Lung (tissue), 17 donors: ENCODE measurements at places on chromosomes 2 and 18. TPM values are rescaled to one million over a fixed set of nuclear protein-coding genes. Genes with fewer than 3 reads are reported as not detected.

- DNase-seq = peak; percentile 19
Measured at GRCh38 chr2:75065402-75066008, 107.1 kb downstream of the POLE4 start.

REG1B gene
- total RNA-seq = not detected

IHH gene
- total RNA-seq = 4.4 TPM

DNA sequence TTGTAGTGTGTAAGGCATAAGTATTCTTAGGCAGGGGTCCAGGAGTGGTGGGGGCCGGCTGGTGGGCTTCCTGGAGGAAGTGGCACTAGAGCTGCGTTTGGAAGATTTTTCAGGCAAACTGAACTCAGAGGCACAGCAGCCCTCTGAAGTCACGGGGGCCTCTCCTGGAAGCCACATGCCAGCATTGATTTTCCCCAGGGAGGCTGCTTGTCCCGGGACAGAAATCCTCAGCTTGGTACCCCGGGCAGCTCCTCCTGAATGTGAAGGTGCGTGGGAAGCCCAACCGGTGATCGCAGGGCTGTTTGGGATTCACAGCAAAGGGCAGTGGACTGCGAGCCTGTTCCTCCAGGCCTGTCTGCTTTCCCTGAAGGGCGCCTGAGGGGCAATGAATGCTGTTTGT is 1.6 kb upstream of the PDIA6 start:
- DNase-seq = no peak

GRCh38 chr18:74661008-74661407 is 63.3 kb downstream of the ZNF407 start:
- DNase-seq = no peak

DNA sequence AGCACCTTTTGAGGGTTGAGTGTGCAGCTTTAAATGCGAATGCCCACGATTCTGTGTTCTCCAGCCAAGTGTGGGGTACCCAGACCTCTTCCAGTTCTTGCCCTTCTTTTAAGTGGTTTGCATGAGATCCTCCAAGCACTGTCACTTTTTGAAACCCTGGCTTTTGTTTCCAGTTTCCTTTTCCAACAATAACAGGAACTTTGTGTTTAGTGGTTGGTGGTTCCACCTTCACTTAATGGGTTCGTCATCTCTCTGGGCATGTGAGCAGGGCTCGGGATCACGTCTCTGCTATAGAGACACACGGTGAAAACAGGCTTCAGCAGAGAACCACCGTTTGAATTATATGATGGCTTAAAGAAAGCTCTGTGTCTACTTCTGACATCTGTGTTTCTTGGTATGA is 197.6 kb downstream of the LDLRAD4 start:
- no peak for DNase-seq

DNA sequence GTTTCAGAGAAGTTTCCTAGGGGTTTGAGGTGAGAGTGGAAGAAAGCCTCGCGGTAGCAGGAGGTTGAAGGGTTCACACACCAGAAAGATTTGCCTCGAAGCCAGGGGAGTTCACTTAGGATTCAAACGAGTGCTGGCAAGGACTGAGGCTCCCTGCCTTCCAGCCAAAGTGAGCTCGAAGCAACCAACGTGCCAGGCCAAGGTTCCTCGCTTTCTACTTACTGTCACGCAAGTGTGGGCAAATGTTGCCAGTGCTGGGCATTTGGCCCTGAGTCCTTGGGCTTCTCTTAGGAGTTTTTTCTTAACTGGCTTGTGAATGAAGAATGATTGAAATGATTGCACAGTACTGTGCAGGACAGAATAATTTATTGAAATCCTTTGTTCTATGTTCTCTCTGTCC is 53.6 kb downstream of the TMEM178A start:
- no peak for DNase-seq

DNA sequence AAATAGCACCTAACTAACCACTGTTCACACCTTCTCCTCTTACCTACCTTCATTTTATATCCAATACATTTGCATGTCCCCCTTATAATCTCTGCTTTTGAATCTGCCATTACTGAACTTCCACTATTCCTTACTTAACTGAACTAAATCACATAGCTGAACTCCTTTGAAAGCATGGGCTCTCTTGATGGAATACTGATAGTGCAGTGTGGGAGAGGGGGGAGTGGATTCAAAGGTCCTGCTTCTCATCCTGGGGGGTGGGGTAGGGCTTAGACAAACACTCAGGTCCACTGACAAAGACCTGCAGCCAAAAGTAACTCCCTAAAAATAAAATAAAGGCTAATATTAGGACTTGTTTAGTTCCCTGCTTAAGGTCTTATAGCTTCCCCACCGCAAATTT is 8.6 kb downstream of the MCEE start:
- no peak for DNase-seq

DNA sequence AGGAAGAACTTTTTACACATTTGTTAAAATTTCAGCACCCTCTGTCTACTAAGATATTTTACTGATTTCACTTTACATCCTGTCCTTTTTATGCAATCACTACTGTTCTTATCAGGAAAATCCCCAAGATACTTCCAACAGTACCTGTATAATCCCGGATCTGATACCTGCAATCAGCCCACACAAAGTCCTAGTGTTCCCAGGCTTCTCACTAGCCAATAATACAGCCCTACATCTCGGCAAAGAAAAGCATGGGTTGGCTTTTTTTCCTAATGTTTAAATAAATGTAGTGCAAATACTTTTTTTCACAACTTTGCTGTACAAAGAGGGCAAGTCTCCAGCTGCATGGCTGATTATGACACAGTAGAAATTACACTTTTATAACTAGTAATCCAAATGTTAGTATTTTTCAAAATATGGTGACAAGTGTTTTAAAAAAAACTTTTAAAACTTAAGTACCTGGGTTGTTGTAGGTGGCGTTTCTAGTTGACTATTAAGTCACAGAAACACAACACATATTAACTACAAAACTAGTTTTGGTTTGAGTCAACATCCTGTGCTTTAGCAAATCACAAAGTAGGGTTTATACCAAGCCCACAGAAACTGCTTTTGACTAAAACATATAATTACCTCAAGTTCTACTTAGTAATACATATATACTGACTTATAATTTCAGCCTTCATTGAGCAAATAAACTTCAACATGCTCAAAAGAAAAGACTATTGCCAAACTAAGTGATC is 19.5 kb downstream of the CNOT11 start:
- no peak for DNase-seq

ST6GAL2 gene
- total RNA-seq = 4.0 TPM

CCDC178 gene
- 1.1 TPM for total RNA-seq

REG3A gene
- total RNA-seq = not detected

- DNase-seq = no peak
Measured at GRCh38 chr2:13669607-13670006, 952.9 kb downstream of the TRIB2 start.

GRCh38 chr2:44197816-44198215 is 29.1 kb downstream of the PPM1B start:
- DNase-seq = no peak

EFEMP1 gene
- total RNA-seq = 205 TPM

EVA1A gene
- 51.3 TPM for total RNA-seq

GRCh38 chr2:106076941-106077340 is 117.2 kb downstream of the UXS1 start:
- DNase-seq = no peak

SLC5A7 gene
- 2.1 TPM for total RNA-seq

DNA sequence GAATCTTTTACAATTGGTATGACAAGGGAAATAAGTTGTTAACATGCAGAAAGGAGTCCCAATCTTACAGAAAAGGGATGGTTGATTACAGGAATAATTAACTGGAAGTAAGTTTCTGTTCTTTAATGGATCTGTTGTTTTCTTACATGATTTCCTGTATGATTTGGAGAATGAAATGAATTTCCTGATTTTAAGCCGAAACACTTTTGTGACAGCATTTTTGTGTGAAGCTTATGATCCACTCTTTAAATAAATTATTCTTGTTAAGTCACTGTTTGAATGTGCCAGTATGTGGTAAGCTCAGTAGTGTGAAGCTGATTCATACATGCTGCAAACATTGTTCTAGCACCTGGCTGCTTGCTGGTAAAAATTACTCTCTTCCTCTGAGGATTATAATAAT is 516.2 kb downstream of the DCDC2C start:
- no peak for DNase-seq

DYSF gene
- 48.3 TPM for total RNA-seq

HNMT gene
- 45.9 TPM for total RNA-seq

DNA sequence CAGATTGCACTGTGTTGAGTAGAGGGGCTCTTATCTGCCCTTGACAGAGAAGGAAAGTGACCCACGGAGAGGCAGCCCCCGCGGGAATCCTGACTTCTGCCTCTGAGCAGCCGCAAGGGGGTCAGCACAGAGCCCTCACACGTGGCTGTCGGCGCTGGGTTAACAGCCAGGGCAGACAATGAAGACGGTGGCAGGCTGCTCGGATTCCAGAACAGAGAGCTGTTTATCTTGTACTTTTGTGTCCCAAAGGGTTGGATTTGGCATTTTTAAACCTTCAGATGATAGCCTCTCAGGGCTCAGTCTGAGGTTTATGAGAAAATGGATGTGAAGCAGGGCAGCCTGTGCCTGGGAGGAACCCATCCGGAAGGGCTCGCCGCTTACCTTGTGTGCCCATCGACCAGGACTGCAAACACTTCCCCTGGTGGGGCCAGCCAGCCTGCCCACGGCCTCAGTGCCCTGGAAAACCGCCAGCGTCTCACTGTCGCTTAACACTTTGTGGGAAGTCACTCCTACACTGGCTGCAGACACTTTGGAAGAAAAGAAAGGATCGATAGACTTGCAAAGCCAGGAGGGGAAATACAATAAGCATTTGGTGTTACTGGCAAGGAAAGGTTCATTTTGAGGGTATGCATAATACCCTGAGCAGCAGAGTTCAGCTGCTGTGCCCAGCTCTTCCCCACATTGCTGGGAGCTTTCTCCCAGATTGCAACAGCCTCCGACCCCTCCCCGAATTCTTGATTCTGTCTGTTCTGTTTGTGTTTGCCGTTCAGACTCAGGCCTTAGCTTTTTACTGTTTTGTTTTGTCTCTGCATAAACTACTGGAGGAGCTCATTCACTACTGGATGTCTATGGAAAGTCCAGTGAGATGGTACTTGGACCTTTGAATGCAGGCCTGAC is 325.3 kb upstream of the MYT1L start:
- peak; percentile 27 for DNase-seq

COL4A4 gene
- 14.0 TPM for total RNA-seq

- DNase-seq = peak; percentile 5
Measured at GRCh38 chr2:240225660-240226475, 85.4 kb upstream of the OTOS start.

DNA sequence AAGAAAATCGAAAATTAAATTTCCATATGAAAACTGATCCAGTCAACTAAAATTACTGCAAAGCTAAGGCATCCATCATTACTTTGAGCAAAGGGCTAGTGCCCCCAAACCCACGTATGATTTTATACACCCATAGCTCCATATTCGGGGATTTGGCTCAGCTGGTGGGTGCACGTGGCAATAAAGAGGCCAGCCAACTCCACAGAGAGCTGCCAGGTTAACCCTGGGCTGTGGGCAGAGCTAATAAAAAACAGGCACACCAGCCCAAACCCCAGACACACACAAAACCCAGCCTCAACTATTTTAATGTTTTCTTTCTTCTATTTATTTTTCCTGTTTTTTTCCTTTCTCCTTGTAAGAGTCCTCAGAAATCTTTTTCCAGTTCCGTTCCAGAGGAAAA is 151.3 kb upstream of the SOX11 start:
- DNase-seq = no peak

- no peak for DNase-seq
Measured at GRCh38 chr2:190320696-190321095, 1.1 kb upstream of the HIBCH start.

GRCh38 chr2:119744335-119744939 is 15.3 kb upstream of the PTPN4 start:
- peak; percentile 44 for DNase-seq

- DNase-seq = no peak
Measured at GRCh38 chr2:230318190-230319121, 8.5 kb upstream of the SP140L start.

GRCh38 chr2:230234845-230235244 is 9.3 kb downstream of the SP140 start:
- DNase-seq = no peak

GRCh38 chr2:43160778-43161177 is 65.6 kb downstream of the ZFP36L2 start:
- DNase-seq = no peak

DNA sequence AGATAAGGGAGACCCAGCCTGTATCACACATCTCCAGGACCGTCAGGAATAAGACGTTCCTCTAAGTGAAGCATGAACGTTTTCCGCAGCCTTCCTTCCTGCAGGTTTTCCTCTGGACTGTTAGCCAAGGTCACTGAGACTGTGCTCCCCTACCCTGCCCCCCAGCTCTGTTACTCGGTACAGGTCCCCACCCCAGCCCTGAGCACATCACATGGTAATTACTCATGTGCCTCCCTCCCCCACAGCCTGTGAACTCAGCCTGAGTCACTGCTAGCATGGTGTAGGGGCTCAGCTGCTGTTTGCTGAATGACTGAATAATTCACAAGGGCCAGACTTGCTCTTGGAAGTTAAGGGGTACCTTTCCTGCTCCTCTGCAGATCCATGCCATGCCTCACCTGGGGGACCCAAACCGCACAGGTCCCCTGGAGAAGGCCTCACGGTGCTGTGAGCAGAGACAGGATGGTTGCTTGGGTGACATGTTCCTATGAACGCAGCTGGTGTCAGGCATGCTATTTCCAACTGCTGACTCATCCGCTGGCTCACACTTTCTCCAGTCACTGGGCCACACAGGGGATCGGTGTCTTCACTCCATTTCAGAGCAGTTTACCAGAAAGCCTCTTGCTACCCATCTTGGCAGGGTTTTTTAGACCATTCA is 88.2 kb downstream of the PLB1 start:
- no peak for DNase-seq

GRCh38 chr18:44716697-44717163 is 36.0 kb downstream of the SETBP1 start:
- no peak for DNase-seq

- DNase-seq = no peak
Measured at GRCh38 chr18:47928466-47928865, 2.0 kb downstream of the SMAD2 start.

DNA sequence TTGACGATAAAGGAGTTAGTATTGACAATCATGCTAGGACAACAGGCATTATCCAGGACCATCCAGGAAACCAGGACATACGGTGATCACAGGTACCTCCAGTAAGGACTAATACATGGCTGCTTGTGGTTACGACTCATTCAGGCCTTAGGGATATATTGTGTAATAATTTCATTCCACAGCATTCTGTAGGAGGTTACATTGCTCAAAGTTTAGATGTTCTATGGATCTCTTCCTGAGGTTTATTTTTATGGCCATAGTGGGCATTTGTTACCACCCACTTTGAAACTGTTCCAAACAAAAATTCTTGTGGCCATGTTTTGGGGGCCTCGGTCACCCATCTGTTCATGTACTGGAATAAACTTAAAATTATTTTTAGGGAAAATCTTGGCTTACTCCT is 431.6 kb downstream of the METTL4 start:
- DNase-seq = no peak

GRCh38 chr2:85792783-85793441 is 39.1 kb downstream of the ATOH8 start:
- DNase-seq = peak; percentile 31

DNA sequence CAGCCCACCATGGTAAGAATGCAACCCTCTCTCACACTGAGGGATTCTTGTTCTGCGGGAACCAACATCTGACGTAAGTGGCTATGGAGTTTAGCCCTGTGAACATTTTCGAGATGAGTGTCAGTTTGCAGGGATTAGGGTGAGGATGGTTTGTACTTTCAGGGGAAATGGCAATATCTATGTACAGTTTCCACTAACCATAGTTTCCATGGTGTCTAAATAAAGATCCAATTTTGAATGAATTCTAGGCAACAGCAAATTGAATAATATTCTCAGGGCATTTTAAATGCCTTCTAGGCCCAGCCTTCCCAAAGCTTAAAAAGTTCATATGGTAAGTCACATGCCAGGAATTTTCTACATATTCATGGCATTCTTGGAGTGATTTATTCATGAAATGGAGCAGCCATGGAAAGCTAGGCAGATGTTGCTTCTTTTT is 105.4 kb upstream of the MMADHC start:
- no peak for DNase-seq
